ENCODE measurements at places on chromosomes 6 and 20. TPM values are rescaled to one million over a fixed set of nuclear protein-coding genes. Genes with fewer than 3 reads are reported as not detected.

Gene RUNX2
- polyA plus RNA-seq: 2.8 TPM

DNA sequence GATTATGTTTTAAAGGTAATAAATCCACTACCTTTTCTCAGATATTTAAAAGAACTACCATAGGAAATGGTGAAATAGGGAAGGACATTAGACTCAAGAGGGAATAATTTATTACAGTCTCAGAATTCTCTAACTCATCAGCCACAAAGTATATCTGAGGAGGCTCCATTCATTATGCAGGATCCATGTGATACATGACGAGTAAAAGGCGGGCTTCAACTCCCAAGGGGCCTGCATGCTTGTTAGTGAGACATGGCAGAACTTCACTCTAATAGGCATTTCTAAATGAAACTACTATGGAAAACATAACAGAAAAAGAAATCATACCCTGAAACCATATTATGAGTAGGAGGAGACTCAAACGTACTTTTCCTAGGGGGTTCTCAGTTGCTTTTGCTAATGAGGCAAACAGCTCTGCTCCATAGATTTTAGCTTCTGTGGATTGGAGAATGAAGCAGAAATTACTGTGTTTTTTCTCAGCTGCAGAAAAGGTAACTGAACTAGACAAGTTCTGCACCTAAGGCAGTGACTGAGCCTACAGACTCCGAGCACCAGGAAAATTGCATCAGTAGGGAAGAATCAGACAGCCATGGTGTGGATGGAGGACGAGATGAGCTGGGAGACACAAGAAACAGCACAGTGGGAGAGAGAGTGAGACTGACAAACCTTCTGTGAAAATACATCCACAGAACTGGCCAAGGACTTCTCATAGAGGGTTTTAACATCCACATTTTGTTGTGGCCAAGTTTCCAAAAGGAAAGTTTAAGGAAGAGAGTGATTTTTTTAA lies 254.6 kb upstream of the PRDM1 start:
- no peak for DNase-seq

Gene SAMD5
- 13.0 TPM for polyA plus RNA-seq

Gene ARFGEF2
- polyA plus RNA-seq: 31.5 TPM

Gene ARMC12
- polyA plus RNA-seq: 0.65 TPM

GRCh38 chr6:105319331-105319730 lies 83.6 kb downstream of the PREP start:
- DNase-seq: no peak

Gene TMX4
- polyA plus RNA-seq: 63.5 TPM

- no peak for DNase-seq
Observed at GRCh38 chr6:10154251-10154650, 260.6 kb downstream of the TFAP2A start.

DNA sequence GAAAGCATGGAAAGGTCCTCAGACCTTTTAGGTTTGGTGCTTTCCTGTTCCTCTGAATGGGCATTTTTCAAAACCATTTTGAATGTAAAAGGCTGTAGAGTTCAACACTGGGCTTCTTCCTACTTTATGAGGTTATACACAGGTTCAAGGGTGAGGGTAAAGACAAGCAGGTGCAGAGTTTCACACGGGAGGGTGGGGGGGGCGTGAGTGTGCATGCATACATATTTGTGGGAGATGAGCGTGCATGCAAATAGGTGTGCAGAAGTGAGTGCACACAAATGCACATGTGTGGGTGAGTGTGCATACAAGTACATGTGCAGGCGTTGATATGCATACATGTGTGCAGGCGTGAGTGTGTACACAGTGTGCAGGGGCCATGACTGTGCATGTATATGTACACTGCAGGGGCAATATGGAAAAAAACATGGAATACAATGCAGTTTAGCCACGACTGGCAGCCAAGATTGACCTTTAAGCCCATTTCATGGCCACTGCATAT lies 183.1 kb downstream of the GMPR start:
- DNase-seq: no peak

DNA sequence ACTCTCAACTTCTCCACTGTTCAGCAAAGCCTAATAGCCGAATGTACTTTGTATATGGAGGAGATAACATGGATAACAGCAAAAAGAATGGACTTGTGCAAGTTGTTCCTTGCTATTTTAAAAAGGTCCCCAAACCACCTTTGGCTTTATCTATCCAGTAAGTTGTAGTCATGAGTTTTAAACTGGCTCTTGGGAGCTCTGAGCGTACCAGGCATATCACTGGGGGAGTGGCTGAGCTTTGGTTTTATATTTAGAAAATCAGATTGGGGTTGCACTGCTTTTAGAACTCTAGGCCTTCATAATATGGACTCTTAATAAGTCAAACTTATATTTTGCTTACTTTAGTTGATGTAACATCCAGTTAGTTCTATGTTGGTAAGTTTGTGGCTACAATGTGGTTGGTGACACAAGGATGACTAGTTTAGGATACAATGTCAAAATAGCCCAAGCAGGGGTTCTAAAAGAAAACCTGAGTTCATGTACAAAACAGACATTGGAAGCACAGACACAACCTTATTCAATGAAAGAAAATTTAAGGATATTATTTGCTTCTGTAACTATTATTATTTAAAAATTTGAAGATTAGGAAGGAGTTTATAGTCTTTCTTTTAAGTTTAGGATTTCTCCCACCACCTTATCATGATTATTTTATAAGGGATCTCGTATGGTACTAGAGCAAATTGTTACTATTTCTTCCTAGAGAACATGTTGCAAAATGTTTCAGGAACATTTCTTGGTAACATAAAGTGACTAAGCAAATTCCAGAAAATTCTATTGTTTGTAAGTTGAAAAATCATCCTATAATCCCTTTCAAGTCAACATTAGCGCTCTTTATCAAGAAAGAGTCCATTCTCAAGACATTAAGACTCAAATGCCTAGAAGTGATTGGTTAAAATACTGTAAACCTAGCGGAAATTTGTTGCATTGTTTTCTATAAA lies 165.8 kb upstream of the SUPT3H start:
- DNase-seq: no peak

Gene LY6G6F
- polyA plus RNA-seq: 0.21 TPM

- DNase-seq: no peak
Observed at GRCh38 chr6:89952686-89953085, 58.4 kb downstream of the GJA10 start.

DNA sequence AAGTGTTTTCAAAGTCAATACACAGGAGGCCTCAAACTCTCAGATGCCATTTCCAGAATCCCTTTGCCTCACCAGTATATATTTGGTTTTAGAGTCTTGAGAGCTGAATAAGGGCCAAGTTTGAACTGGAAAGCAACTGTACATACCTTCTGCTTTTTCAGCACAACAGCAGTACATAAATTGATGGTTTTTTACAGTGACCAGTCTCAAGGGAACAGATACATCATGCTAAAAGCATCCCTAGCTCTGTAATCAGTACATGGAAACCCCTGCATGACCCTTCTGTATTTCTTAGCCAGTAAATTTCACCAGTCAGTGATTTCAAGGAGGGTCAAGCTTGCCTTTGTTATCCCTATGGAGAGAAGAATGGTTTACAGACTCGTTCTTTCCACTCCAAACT lies 40.6 kb upstream of the ECHDC1 start:
- DNase-seq: no peak

Gene FLRT3
- polyA plus RNA-seq: 163 TPM

Gene ZNF831
- polyA plus RNA-seq: 0.09 TPM

DNA sequence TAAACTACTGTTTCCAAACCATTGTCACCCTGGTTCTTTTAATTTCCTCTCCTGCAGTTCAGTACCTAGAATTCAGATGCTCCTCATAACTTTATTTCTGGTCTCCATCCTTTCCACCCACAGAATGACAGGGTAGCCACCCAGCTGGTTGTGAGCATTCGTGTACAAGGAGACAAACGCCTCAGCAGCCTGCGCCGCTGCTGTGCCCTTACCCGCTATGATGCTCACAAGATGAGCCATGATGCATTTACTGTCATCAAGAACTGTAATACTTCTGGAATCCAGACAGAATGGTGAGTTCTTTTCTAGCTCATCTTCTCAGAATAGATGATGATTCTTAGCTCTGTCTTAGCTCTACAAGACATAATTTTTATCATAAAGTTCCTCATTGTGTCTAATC lies 18.6 kb downstream of the GTPBP2 start:
- DNase-seq: no peak

DNA sequence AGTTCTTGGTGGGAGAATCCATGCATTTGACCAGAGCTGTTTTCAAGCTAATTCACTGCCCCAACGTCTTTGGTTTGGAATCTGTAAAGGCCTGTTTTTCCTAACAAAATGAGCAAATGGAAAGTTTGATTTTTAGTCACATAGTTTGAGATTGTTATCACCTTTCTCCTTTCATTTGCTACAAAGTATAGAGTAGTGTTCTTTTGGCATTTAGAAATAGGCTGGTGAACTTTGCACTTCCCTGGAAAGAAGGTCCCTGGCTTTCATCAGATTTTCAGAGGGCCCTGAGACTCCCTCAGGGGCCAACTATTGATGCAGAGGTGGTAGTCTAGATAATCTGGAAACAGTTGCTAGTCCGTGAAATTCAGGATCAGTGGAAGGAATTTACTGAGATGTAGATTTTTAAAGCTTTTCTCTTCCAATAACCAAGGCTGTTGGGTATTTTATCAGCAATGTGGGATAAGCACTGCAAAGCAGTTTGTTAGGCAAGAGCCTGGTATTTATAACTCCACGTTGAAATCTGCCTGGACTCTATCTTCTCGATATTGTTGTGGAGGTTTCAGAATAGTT lies 1.7 kb downstream of the ARFGEF2 start:
- no peak for DNase-seq

GRCh38 chr20:18822832-18823231 lies 9.2 kb downstream of the SCP2D1 start:
- DNase-seq: no peak

GRCh38 chr6:48567016-48567415 lies 456.0 kb upstream of the PTCHD4 start:
- no peak for DNase-seq

Gene RNF144B
- 16.7 TPM for polyA plus RNA-seq

Gene HSD17B8
- 26.0 TPM for polyA plus RNA-seq
